Kidney glomerular epithelial cell (primary cell): ENCODE measurements at places on chromosomes 12 and 14.

DNA sequence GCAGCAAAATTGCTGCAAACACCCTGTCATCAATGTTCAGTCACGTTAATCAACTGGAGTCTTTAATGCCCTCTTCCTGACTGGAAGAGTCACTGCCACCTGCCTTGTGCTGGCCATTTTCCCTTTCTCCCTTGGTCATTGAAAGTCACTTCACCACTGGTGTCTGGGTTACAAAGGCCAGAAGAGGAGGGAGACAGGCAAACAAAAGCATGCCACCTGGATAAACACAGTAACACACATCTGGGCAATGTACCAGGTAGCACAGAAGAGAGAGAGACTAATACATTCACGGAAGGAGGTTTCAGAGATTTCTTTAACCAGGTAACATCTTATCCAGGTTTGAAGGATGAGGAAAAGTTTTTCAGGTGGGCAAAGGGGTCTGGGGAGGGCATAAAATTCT lies 32.7 kb downstream of the GPHB5 start:
- no peak for DNase-seq

DNA sequence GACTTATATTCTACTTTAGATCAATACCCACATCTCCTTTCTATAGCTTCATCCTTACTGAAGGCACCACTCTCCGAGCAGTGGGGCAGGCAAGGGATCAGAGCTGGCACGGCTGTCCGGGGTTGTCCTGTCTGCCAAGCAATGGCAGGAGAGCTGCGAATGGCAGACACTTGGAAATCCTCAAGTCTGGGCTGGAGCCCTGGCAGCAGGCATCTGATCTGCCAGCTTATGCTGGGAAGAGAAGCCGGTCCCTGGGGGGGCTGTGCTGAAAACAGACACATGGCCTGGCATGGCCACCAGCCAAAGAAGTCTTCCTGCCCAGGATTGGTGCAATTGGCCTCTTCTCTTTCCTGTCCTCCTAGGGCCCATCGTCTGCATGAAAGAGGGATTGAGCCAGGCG lies 280.2 kb upstream of the PWP1 start:
- DNase-seq, result no peak

- no peak for DNase-seq
These were observed 157.6 kb downstream of the PRKCH start for GRCh38 chr14:61478971-61479473.

DNA sequence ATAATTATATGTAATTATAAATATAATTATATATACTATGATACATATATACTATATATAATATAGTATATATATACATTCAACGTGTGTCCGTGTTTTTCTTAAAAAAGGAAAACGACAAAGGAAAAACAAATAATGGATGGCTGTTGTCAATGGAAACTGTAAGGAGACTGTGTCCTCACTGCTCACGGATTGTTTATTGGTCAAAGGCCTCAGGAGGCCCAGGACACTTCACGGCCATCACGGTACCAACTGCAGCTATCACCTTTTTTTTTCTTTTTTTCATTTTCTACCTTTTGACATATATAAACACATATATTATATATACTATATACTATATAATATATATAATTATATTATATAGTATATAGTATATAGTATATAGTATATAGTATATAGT lies 113.4 kb downstream of the SPTSSA start:
- DNase-seq, result no peak

DNA sequence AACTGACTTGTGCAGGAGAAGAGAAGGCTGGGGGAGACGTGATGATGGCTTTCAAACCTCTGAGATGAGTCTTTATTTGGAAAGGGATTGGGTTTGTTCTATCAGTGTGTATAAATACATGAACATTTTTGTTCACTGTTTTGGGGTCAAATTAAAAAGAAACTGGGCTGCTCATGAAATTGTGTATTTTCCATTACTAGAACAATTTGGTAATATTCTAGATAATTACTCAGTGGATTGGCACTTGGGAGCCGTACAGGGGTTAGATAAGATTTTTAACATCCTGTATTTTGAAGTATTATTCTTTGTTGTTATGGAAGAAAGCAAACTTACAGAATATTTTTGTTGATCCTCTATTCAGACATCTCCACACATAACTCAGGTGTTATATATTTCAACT lies 340.6 kb downstream of the PRKD1 start:
- DNase-seq, result no peak

DNA sequence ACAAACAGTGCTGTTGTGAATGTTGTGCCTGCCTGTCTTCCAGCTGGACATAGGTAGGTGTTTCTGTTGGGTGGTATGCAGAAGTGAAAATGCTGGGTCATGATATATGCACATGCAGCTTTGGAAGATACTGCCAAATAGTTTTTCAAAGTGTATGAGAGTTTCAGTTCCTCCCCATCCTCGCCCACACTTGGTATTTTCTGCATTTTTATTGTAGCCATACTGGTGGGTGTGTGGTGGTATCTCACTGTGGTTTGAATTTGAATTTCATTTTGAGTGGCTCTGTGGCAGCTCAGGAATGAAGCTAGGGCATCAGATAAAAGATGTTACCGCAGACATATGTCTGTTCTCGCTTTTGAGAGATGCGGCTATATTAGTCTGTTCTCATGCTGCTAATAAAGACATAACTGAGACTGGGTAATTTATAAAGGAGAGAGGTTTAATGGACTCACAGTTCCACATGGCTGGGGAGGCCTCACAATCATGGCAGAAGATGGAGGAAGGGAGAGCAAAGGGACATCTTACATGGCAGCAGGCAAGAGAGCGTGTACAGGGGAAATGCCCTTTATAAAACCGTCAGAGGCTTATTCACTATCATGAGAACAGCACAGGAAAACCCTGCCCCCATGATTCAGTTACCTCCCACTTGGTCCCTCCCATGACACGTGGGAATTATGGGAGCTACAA lies 183.1 kb downstream of the CAND1 start:
- no peak for DNase-seq

GRCh38 chr14:90428676-90429075 lies 31.8 kb downstream of the CALM1 start:
- no peak for DNase-seq

DNA sequence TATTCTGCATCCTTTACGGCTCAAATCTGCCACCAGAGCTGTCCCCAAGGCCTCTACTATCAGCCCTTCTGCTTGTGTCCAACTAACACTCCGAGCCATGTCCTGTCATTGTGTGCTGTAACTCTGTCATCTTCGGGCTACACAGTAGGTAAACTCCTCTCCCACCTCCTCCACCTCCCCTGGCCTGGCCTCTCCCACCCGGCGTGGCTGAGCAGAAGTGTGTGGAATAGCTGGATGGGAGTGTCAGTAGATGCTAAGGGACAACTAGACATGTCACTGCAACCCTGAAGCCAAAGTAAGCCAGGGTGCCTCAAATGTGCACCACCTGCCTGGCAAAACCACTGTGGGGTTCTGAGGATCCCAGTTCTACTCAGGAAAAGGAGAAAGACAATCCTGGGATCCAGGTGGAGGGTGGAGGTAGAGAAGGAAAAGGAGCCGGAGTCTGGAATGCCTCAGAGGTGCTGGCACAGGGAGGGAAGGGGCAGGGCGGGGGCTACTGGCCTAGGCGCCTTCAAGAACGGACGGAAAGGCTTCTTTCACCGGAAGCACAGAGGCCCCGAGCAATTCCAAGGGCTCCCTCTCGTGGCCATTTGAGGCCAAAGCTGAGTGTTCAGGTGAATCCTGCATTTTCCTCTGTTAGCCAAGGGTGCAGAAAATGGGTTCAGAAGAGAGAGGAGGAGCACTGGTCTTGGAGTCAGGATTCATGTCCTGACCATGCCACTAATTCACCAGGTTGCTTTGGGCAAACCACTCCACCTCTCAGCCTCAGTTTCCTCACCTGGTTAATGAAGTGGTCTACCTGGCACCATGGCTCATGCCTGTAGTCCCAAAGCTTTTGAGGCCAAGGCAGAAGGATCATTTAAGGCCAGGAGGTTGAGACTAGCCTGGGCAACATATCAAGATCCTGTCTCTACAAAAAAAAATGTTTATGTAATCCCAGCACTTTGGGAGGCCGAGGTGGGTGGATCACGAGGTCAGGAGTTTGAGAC lies 20.5 kb upstream of the FAM181A start:
- peak; percentile 15 for DNase-seq

- no peak for DNase-seq
These were observed 15.2 kb downstream of the NAA30 start for GRCh38 chr14:57405562-57405961.
